ENCODE measurements at places on chromosomes 4 and X.

GRCh38 chr4:114249976-114250375, 270.5 kb upstream of the ARSJ start:
- no peak for ATAC-seq

GRCh38 chr4:88629826-88630225, 37.5 kb downstream of the HERC3 start:
- ATAC-seq = no peak

DNA sequence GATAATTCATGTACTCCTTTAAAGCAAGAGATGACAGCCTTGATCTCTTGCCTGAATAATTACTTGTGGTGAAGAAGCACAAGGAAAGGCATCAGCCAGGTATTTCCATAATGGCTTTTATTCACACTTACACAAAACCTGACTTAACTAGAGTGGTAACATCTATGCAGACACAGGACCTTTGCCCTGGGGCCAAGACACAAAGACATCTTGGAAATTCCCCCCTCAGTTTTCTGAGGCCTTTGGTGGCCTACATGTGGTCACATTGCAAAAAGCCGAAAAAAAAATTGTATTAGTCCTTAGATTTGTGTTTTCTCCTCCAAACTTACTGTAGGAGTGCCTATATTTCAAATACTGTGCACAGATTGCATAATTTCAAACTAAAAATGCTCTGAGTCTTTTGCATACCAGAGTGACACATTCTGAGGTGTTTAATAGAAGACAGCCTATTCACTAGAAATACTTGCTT, 172.4 kb downstream of the PDGFC start:
- ATAC-seq = peak; percentile 56

DNA sequence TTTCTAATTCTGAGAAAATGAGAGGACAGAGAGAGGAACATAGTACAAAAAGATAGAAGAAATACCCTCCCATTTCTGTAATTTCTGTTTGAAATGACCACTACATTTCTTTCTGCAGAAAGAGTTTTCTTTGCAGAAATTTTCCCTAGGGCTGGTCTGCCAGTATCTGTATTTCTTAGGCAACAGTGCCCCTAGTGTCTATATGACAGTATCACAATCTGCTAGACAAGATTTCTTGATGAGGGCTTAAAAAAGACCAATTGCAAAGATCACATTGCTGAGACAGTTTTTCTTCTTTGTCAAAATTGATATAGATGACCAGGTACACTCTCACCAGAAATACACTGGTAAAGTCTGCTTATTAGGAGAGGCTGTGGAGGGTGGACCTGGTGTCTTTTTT, 81.0 kb upstream of the ZDHHC15 start:
- peak; percentile 55 for ATAC-seq

- no peak for ATAC-seq
Observed at GRCh38 chr4:1570291-1571164, 113.6 kb downstream of the FAM53A start.

DNA sequence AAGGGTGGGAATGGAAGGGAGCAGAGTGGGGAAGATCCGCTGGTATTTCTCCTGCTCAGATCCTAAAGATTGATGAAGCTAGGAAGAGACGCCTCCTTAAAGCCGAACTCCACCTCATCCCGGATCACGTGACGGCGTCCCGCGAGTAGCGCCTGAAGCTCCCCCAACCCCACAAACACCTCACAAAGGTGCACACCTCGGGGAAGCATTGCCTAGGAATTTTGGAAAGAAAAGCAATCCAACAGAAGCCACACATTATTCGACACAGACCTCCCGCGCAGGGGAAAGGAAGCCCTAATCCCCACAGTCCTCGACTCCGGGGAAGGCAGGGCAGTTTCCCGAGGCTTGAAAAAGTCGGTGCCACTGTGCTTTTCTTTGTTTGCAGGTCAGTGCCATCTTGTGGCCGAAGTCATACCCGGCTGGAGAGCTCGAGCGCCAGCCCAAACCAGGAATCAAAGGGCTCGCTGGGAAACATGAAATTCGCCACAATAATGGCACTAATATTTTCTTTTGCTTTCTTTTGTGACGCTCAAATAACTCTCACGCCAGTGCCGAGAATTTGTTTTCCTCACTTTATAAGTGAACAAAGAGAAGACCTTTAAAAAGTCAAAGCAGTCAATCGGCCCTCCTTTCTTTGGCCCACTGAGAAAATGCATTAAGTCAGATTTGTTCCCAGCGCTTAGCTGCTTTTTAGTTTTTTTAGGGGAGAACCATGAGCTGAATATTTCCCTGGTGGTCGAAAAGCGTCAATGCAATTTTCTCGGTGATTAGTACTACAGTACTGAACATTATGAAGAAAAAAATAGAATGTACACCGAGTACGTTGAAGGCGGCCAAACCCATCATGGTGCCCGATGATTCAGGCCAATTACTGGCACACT, at the start of gene NPY1R:
TSS of gene NPY1R (minus strand) at position 71 of the 881 bp plus-strand sequence. CDS start 6,042 bp downstream, outside the sequence.
- ATAC-seq = peak; percentile 98

DNA sequence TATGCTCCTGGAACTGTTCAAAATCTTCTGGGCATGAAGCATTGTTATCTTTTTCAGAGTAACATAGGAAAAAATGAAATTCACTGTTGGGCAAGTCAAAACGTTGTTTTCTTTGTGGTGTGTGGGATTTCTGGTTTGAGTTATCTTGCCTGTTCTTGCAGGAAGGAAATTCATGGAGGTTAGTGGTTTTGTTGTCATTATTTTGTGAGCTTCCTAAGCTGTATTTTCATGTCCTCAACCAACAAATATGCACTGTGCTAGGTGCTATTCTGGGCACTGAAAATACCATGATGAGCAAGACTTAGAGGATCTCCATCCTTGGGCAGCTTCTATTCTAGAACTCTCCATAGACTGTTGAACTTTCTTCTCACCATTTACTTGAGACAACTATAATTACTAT, 16.9 kb downstream of the SPINK2 start:
- no peak for ATAC-seq

GRCh38 chr4:106497271-106497670, 128.7 kb upstream of the GIMD1 start:
- no peak for ATAC-seq

Data from SK-N-SH treated with all-trans-retinoic acid at 6 μM for 48 hours (cell line).